Frontal cortex (tissue), 4 donors: ENCODE measurements at places on chromosomes 6 and 20. TPM values are rescaled to one million over a fixed set of nuclear protein-coding genes. Genes with fewer than 3 reads are reported as not detected.

DNA sequence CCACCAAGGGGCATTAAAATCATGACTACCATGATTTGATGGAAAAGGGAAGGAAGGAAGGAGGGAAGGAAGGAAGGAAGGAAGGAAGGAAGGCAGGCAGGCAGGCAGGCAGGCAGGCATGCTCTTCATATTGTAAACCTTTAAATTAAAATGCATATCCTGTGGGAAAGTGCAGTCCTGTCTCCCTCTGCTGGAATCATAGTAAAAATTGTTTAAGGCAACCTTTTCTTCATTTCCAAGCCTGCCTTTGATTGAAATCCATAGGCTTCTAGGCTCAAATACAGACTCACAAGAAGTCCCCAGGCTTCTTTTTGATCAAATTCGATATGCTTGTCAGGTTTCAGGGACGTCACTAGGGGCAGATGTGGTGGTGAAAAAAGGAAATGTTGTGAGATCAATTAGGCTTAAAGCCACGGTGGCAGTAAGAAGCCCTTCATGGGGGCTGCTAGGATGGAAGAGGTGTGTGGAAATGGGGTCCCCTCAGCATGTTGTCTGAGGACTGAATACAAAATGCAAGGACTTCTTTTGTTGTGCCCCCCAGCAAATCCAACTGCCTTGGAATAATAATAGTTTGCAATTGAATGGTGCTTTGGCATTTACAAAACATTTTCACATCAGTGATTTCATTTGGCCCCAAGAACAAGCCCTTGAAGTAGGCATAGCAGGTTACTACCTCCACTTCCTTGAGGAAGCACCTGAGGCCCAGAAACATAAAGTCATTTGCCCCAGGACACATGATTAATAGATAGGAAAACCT, 25.6 kb upstream of the GABRR1 start:
- DNase-seq: peak; percentile 44

DNA sequence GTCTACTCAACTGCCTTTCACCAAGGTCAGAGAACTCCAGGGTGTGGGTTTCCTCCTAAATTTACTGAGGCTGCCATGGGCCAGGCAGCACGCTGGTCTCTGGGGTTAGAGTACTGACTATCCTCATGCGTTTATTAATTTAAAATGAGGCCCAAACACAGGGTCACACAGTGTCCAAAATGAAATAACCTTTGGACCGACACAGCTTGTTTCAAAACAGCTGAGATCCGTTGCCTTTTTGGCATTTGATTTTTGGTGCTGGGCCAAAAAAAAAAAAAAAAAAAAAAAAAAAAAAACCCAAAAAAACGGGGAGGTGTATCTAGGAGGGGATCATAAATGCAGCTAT, 14.6 kb upstream of the TOX2 start:
- no peak for DNase-seq

DNA sequence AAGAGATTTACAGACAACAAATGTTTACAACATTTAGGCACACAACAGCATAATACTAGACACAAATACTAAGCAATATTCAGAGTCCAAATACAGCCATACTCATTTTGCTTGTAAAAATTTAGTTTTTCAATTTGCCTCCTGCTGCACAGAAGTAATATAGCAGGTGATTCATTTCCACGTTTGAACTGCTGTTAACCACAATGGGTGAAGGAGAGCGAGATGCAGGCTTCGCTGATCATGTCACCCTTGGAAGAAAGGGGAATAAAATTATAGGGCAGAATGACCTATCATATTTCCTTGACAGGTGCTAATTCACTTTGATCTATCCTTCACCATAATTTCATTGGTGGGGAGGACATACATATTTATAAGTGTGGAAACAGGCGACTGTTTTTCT, 643.8 kb upstream of the AGPAT4 start:
- no peak for DNase-seq

The OR2W1 gene
- total RNA-seq: not detected

The MCHR2 gene
- 12.6 TPM for total RNA-seq

DNA sequence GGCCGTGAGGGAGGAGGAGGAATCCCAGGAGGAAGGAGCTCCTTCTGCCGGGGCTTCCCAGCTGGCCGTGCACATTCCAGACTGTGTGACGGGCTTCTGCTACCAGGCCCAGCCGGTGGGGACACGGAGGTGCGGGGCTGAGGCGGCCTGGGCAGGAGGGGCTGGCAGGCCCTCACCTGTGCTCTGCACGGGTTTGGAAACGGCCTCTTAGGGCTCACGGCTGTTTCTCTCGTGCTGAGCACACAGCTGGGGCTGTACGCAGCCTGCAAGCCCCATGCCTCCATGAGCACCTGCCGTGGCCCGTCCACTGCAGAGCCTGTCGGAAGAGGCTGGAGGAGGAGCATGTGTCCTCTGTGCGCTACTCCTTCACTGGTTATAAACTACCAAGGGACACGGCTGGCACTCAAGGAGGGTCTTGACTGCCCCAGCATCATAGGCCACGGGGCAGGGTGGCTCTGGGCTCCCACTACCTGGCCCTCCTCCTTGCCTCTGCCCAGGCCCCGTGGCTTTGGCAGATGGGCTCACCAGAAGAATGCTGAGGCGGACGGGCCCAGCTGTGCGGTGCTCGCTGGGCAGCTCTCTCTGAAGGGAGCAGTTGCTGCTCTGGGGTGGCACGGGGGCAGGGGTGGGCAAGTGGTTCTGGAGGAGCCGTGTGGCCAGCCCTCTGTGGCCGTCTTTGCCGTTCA, 15.8 kb downstream of the NPEPL1 start:
- no peak for DNase-seq

- DNase-seq: no peak
Observed at GRCh38 chr6:132865364-132865763, 51.0 kb downstream of the RPS12 start.

- no peak for DNase-seq
Observed at GRCh38 chr6:25088513-25088912, 152.8 kb upstream of the RIPOR2 start.

DNA sequence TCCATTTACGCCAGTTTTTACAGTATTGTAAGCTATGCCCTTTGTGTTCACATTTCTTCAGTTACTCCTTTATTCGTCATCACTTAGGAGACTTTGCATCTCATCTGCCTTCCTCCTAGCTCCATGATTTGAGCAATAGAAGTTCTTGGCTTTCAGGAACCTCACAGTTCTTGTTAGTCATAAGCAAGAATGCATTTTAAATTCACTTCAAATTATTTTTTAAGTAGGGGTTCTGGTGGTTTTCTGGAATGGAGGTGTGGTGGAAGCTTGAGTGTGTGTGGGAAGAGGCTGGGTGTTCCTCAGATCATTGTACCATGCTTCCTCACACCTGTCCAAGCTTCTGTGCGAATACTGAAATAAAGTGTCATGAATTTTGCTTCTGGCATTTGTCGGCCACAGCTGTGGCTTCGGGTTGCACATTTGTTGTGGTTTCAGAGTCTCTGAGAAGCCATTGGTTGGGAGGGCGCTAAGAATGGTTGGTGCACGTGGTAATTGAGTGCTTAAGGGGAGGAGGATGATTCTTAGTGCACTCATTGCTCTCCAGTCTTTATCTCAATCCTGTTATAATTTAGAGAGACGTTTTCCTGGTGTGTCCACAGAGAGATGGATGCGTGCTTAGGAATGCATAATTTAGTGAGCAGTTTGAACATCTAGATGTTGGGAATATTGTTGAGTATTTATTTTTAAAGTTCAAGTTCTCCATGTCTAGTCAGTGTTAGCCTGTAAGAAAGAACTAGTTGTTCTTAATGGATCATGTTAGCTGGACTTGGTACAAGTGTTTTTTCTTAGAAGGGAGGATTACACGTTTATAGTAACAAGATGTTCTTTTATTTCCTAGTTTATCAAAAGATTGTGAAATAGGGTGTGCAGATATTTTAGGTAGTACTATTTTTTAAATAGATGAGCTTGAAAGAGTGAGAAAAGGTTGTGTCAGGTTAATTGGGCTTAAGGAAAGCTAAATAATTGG, 31.9 kb downstream of the FOXO3 start:
- DNase-seq: no peak

DNA sequence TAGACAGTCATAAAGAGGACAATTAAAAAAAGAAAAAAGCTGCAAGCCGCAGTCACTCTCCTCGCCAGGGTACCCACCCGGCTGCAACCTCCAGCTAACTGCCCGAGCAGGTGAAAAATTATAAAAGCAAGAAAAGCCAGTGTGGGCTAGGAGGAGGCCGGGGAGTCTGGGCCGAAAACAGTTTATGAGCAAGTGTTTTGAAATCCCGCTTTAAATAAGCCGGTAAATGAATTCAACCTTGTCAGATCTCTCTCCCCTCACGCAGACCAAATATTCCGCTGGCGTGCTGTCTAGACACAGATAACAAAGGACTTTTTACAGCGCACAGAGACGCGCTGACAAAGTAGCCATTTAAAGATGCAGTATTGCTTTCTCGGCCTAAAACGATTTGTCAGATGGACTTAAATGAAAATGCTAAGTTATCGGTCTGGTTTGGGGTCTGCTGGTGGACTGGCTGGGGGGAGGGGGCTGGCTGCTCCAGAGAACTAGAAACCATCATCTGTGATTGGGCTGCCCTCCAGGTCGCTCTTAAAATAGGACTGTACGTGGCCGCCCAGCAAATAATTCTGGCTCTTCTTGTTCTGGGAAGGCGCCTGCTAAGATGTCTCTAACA, 24.6 kb downstream of the PMEPA1 start:
- peak; percentile 51 for DNase-seq

GRCh38 chr6:29828471-29828797, 809 bp downstream of the HLA-G start:
- no peak for DNase-seq

- DNase-seq: no peak
Observed at GRCh38 chr6:834866-835265, 141.9 kb upstream of the EXOC2 start.

DNA sequence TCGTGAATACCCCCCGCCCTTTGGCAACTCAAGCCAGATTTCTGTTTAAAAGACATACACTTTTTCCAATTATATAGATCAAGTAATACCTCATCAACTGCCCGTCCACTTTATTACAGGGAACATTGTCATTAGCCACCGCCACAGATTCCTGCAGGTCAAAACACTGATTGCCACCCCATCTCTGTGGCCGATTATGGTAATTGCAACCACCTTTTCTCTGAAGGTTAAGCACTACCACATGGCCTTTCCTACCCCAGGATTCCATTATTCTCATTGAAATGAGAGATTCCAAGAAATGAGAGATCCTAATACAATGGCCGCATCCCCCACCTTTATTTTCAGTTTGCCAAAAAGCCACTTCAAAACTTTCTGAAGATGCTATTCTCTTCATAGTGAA, 478.8 kb upstream of the HSF2 start:
- DNase-seq: no peak

The MYH7B gene
- not detected for total RNA-seq

GRCh38 chr20:32115211-32115767, 5.8 kb downstream of the TM9SF4 start:
- no peak for DNase-seq

The DEFB125 gene
- total RNA-seq: not detected

DNA sequence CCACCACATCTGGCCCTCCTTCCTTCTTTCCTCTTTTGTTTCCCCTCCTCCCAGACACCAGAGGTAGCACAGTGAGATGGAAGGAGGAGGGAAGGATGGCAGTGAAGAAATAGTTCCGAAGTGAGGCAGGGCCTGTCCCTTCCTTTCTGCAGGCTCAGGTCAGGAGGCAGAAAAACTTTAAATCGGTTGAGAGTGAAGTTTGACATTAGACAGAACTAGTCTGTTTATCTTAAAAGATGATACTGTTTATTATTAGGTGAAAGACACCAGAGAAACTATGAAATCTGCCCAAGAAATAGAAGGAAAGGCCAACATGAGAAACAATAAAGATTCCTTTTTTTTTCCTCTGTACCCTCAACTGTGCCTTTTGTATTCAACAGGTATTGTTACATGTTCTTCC, 670.3 kb downstream of the UTRN start:
- DNase-seq: no peak

DNA sequence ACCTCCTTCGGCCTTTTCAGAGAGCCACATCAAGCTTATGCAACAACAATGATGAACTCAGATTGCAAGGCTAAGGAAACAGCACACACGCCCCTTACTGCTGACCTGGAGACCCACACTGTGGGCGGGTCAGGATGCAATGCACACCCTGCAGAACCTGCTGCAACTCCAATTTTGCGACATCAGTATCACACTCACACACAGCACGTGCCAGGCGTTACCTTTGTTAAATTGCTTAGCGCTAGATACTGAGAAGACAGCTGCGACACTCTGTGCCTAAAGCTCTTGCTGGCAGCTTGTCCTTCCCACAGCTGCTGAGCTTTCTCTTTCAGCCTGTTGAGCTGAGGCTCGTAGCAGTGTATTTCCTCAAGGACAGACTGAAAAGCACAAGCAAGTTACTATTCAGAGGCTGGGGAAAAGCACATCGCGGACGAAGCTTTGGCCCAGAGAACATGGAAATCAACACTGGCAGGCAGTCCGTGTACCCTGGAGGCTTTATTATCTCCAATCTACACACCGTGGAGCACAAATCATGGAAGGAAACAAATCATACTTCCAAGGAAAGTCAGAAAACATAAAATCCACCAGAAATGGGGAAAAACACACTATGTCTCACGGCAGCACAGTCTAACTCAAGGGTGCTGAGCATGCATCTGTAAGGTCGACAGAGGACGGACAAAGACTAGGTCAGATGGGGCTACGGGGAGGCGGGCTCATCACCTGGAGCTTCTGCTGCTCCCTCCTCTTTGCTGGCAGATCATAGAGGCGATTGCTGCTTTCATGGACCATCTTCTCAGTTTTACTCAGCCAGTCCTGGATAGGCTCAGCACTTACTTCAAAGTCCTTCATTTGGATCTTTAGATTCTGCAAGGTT, 268.2 kb downstream of the SYNE1 start:
- DNase-seq: peak; percentile 21

The CYP21A2 gene
- under 0.01 TPM for total RNA-seq

- no peak for DNase-seq
Observed at GRCh38 chr20:46850896-46851295, 43.7 kb upstream of the EYA2 start.

GRCh38 chr6:130749402-130749801, 77.8 kb upstream of the SMLR1 start:
- DNase-seq: no peak

DNA sequence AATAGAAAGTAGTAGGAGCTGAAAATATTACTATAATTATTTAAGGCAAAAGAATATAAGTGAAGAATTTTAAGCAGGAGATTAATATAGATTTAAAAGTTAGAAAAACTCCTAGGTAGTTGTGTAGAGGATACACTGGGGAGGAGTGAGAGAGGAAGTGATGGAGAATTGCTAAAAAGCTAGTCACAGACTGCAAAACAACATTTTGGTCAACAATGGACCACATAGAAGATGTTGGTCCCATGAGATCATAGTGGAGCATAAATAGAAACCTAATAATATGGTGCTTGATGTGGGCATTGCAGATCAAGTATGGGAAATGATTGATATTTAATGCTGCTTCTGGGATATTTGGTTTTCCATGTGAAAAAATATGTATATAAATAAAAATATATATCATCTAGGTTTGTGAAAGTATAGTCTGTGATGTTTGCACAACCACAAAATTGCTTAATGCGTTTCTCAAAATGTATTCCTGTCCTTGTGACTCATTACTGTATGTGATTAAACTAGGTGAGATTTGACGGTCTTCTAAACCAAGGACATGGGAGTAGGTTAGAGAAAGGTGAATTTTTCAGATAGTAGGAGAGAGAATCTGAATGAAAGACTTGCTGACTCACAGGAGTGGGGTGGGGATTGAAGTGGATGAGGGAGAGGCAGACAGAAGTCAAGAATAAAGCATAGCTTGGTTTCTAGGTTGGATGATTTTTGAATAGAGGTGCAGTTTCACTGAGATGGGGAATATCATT, 174.0 kb downstream of the BCKDHB start:
- no peak for DNase-seq
